ENCODE measurements at places on chromosomes 6 and 20.

GRCh38 chr6:105272786-105273185 lies 93.0 kb upstream of the POPDC3 start:
- DNase-seq = peak; percentile 30

- DNase-seq = no peak
Observed at GRCh38 chr20:48040491-48040890, 255.2 kb upstream of the SULF2 start.

DNA sequence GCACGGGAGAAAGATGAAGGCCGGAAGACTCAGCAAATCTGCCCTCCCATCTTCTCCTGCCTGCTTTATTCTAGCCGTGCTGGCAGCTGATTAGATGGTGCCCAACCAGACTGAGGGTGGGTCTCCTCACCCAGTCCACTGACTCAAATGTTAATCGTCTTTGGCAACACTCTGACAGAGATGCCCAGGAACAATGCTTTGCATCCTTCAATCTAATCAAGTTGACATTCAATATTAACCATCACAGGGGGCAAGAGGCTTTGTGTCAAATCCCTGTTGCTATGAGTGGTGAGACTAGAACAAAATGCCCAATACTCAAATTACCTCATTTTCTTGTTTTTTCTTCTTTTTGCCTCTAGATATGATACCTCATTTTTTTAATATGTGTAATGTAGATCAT lies 27.4 kb upstream of the PLAGL1 start:
- DNase-seq = peak; percentile 79

- DNase-seq = no peak
Observed at GRCh38 chr20:57867181-57867803, 157.5 kb upstream of the PMEPA1 start.

- no peak for DNase-seq
Observed at GRCh38 chr20:50149481-50150254, 3.9 kb downstream of the PEDS1 start.

DNA sequence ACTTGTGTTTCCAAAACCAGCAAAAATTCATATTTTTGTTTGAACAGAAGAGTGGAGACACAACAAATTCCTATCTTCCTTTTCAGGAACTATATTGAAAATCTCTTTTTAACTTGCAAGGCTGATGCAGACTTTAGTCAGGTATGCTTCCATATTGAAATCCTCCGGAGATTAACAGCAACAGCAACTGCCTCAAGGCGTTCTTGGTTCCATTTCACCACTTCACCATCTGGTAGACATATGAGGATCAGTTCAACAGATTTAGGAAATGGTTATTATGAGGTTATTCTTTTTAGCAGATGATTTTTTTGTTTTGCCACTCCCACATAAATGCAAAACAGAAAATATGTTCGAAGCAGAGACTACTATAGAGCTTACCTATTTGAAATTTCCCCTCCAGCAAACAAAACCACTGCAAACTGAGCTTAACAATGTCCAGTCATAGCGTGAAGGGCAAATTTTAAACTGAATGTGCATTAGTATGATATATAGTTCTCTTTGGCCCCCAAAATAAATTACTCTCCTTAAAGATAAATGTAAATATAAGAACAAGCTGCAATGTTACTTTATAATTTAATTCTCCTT lies 520.5 kb upstream of the ADGRB3 start:
- peak; percentile 25 for DNase-seq

GRCh38 chr6:167470836-167471547 lies 146.1 kb downstream of the TTLL2 start:
- no peak for DNase-seq

DNA sequence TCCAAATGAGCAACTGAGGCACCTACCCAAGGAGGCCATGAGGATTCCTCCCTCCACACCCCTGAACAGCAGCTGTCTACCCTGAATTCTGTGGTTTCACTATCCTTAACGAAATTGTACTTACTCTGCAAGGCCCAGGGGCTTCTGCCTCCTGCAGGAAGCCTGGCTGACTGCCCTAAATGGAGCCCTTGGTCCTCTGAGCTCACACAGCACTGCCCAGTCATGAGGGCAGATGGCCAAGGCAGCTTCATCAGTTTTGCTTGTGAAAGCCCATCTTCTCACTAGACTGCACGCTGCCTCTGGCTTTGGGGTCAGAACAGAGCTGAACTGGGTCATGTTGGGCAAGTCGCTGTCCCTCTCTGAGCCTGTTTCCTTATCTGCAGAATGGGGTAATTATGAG lies 26.4 kb upstream of the SIRPA start:
- DNase-seq = no peak

DNA sequence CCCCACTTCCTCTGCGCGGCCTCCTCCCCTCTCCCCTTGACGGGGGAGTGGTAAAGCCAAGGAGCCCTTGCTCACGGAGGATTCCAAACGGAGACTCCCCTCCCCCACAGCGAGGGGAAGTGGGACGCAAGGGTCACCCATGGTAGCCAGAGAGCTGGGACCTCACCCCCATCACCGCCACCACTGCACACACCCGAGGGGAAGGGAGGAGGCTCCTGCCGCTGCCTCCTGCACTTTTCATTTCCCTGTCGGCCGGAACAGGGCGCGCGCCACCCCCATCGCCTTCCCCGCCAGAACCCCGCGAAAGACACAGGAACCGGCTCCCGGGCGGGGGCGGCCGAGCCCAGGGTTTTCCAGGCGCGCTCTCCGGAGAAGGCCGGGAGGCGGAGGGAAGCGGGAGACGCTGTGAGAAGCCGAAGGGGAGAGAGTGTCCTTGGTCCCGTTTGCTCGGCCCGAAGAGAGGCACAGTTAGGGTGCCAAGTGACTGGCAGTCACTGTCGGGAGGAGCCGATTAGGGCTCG lies 789 bp downstream of the CCND3 start:
- DNase-seq = no peak

DNA sequence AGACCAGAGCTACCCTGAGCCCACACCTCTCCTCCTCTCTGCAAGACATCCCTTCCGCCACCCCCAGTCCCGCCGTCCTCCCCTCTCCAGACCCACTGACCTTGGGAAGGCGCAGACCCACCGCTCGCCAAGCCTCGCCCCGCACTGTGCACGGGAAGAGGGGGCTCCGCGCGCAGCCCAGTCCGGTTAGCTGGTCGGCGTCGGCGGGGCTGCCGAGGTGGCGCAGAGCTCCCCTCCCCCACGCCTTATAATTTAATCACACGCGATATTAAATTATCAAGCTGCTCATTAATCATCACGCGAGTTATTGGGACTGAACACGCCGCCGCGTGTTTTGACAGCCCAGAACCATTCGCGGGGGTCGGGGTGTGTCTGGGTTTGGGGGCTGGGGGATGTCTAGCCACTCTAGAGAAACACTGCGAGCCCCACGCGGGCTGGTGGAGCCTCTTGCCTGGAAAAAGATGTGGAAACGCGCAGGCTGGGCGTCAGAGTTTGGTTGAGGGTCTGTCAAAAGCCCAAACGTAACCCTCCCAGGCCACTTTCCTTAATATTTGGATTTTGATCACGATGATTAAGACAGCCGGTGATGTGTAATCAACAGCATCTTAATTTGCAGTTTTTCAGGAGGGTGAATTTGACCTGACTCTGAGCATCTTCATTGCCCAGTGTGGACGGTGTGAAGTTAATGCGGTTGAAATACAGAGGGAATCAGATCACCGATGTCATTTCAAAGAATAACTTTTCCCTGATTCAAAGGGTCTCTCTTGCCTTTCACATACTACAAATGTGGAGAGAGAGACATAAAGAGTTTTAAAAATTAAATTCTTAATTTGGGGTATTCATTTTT lies at the start of gene LINC00237:
Gene LINC00237 (minus strand): TSS at position 188 of the 847 bp plus-strand sequence.
- DNase-seq = peak; percentile 68

- DNase-seq = no peak
Observed at GRCh38 chr20:15523400-15523799, 1049.8 kb downstream of the KIF16B start.

DNA sequence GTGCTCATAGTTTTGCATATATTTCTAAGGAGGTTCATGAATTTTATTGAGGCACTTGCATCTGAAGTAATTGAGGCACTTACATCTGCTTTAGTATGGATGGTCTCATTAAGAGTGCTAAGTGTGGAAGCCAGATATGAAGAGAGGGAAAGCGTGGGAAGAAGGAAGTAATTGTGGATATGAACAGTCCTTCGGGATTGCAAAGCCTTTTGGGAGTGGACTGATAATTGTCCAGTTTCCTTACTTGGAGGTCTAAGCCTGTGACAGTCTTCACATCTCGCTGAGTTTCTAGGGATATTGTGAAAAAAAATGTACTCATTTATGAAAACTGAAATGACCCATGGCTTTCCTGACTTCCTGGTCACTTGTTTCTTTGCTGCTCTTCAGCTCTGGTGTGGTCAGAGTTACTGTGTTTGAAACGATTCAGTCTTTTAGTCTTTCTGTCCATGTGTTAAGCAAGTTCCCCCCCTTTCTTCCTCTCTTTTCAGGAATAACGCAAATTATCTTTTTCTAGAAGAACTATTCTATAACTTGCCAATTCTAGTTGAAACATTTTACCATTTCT lies 137.3 kb downstream of the ZFAND3 start:
- no peak for DNase-seq

- DNase-seq = no peak
Observed at GRCh38 chr6:132505158-132505557, 7.8 kb downstream of the STX7 start.

DNA sequence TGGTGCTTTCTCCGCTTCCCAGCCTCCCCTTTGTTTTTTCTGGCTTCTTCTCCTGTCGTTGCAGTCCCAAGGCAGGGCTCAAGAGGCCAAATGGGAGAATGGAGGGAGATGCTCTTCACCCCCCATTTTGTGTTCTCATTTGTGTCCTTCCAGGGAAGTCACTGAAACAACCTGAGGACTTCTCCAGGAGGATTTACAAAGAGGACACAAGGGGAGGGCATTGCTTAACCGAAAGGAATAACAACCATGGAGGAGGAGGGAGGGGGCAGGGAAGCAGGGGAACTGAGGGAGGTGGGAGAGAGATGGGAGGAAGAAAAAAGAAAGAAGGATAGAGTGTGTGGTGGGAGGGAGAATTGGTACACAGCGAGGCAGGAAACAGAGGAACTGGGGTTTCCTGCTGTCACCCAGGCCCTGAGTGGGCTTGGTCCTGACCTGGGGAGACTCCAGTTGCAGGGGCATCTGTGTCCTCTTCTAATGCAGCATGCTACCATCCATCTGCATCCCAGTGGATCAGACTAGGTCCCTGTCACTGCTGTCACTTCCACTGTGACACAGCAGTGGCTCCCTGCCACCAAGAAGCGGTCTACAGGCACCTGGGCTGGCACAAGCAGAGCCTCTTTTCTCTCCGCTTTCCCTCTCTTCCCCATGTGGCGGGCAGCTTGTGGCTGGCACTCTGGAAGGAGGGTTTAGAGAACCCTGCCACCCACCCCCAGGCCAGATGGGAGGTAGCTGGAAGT lies 17.1 kb upstream of the MLN start:
- DNase-seq = no peak

GRCh38 chr6:10401632-10402223 lies 13.1 kb downstream of the TFAP2A start:
- no peak for DNase-seq

DNA sequence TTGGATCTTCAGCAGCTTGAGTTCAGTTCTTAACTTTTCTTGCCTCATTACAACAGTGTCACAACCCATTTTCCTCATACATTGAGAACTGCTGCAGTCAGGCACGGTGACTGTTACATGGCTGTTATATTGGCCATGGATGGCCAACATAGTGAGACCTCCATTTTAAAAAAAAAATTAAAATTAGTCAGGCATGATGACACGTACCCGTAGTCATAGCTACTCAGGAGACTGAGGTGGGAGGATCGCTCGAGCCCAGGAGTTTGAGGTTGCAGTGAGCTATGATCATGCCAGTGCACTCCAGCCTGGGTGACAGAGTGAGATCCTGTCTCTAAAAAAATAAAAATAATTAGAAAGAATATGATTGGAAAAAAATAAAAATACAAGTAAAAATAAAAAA lies 9.9 kb upstream of the MMP24 start:
- no peak for DNase-seq

GRCh38 chr20:42270539-42270938 lies 652.4 kb upstream of the CHD6 start:
- DNase-seq = no peak

- DNase-seq = no peak
Observed at GRCh38 chr6:52745764-52746201, 17.5 kb downstream of the GSTA2 start.

DNA sequence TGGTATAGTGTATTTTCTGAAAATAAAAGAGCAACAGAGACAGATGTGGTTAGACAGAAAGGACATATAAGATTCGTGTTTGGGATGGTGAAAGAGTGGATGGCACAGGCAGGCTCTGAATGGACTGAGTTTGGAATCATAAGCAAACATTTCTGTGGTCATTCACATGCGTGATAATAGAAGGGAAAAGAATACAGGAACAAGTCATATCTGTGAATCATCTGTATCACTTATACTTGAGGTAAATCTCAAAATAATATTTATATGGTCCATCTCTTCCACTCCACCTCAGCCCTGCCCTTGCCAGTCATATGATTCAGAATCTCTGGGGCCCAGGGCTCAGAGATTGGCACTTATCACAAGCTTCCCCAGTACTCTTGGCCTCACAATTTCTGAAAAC lies 535.1 kb downstream of the BCKDHB start:
- DNase-seq = no peak

GRCh38 chr20:14481863-14482262 lies 144.5 kb upstream of the FLRT3 start:
- no peak for DNase-seq

- no peak for DNase-seq
Observed at GRCh38 chr20:56616716-56617115, 12.4 kb upstream of the TFAP2C start.

GRCh38 chr20:39862470-39862891 lies 826.6 kb downstream of the MAFB start:
- DNase-seq = no peak

DNA sequence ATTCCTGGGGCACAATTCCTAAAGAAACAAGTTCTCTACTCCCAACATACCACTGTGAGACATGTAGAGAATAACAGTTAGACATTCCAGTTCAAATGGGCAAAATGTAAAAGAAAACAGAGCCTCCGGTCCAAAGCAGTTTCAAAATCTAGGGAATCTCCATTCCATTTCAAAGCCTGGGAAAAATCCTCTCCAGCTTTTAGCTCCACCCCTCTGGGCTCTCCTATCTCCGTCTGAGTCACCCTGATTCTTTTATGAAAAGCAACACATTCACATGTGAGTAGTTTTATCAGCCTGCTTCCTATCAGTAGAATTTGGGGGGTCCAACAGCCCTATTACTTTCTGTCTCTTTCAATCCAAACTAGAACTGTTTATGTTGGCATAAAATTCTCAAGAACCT lies 3.7 kb downstream of the CSNK2A1 start:
- DNase-seq = no peak

DNA sequence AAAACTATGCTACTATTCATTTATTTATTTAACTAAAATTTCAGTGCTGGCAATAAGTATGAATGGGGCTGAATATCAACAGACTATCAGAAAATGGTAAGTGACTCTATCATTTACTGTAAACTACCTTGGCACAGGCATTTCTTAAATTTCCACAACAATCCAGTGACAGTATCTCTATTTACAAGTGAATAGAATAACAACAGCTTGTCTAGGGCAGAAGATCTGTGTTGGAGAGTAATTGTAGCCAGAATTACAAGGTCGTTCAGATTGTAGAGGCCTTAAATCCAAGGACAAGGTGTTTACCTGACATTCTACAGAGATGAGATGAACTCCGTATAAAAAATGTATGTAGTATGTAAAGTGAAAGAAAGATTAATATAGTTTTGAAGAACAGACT lies 193.8 kb upstream of the SIM1 start:
- DNase-seq = no peak

- DNase-seq = no peak
Observed at GRCh38 chr20:11754451-11754850, 163.2 kb upstream of the BTBD3 start.
